ENCODE measurements at places on chromosomes 12 and 14.

DNA sequence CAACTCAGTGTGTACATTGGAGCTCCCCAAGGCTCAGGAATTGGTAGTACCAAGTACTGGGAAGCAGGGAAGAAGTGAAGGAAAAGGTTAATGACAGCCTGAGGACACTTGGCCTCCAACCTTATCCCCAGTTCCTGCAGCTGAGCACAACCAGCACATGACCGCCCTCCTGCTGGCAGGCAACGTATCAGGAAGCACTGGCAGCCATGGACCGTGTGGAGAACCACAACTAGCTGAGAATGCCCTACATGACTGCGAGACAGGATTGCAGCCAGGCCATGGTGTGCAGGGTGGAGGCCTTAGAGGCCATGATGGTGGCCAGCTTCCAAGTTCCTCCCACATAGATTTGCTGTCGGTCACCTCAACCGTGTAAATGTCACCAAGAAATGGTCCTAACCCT is 26.8 kb downstream of the PYGL start:
- no peak for DNase-seq

DNA sequence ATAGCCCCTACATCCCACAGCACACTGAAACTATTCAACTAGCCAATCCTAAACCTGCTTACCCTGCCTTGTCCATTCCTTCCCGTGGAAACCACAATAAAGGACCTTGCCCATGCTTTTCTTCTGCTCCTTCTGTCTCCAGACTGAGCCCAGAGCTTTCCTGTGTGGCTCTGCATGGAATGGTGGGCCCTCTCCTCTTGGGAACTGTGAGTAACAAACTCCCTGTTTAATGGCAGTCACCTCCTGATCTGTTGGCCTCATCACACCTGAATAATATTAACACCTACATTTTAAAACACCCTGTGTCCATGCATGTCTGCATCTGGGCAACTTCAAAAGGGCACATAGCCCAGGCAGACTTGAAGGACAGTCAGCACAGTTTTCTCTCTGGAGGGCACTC is 12.4 kb downstream of the LGR5 start:
- DNase-seq, result no peak

DNA sequence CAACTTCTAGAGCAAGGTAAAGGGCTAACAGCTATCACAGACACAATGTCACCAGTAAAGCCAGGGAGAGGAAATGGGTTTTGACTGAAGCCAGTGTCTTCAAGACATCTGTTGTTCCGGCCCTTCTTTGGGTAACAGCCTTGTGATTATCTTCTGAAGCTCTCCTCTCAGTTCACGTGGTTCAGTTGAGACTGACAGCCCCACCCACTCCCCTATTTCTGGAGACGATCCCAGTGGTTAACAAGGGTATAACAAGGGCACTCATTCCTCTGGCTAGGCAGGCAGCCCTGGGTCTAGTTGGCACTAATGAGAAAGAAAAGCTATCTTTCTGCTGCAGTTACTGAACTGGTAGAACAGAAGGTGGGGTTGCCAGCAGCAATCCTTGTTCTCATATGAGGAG is 6.9 kb downstream of the GNPTAB start:
- peak; percentile 79 for DNase-seq

- peak; percentile 73 for DNase-seq
Measured at GRCh38 chr12:12714276-12715021, 2.7 kb upstream of the CDKN1B start.

DNA sequence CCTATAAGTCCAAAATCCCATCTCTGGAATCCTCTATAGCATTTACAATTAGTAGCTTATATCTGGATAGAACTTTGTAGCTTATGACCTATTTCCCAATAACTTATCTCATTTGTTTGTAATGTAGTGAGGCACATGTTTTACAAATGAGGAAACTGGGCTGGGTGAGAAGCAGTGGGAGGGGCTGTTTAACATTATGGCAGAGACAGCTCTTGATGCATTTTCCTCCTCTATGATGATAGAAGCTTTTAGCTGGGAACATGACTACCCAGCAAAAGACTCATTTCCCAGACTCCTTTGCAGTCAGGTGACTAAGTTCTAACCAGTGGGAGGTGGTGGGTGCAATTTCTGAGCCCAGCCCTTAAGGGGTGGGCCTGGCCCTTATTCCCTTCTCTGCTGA is 179.7 kb downstream of the TTC8 start:
- no peak for DNase-seq

GRCh38 chr12:69404851-69405565 is 45.5 kb downstream of the YEATS4 start:
- DNase-seq, result no peak

- DNase-seq, result no peak
Measured at GRCh38 chr12:66393890-66394289, 91.6 kb downstream of the HELB start.

GRCh38 chr14:100018482-100018881 is 46.7 kb upstream of the EVL start:
- DNase-seq, result no peak

DNA sequence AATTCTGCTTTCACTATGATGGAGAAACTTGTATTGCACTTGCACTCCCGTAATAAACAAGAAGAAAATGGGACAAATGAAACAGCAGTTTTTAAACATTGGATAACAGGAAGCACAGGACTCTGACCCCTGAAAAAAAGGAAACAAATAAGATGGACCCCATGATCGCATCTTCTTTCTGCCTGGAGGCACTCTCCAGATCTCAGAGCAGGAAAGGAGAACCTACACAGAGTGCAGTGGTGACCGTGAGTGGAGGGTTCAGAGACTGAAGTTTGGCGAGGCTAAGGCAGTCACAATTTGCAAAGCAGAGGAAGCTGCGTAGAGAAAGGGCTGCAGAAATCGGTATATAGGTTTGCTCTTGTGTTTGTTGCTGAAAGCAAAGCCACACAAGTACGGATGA is 6.1 kb upstream of the FGF6 start:
- DNase-seq, result no peak

DNA sequence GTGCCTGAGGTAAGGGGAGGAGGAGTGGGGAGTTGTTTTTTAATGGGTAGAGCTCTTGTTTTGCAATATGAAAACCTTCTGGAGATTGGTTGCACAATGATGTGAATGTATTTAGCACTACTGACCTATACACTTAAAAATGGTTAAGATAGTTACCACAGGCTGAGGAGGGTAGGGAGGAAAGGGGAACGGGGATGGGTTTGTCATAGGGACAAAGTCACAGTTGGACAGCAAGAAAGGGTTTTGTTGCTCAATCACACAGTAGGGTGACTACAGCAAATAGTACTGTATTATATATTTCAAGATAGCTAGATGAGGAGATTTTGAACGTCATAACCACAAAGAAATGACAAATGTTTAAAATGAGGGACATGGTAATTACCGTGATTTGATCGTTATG is 1562.4 kb downstream of the AACS start:
- DNase-seq, result no peak

GRCh38 chr12:109737631-109738030 is 24.0 kb downstream of the FAM222A start:
- DNase-seq, result no peak

- no peak for DNase-seq
Measured at GRCh38 chr12:2930865-2931264, 28.3 kb upstream of the TEAD4 start.

DNA sequence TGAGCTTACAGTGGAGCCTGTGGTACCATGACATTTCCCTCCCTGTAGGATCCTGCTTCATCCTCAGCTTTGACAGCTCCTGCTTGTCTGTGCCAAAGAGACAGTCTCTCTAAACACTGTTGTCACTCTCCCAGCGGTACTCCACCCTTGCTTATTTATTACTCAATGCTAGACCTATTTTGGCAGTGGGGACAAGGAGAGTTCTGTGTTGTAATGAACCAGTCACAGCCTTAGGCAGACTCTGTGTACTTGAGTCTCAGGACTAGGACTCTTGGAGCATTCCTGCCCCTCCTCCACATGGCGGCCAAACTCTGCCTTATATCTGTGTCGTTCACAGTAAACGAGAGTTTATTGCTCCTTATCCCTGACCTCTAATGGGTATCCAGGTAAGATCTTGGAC is 70.9 kb downstream of the PIK3C2G start:
- DNase-seq, result no peak
